ENCODE measurements at places on chromosomes 16 and 17.

DNA sequence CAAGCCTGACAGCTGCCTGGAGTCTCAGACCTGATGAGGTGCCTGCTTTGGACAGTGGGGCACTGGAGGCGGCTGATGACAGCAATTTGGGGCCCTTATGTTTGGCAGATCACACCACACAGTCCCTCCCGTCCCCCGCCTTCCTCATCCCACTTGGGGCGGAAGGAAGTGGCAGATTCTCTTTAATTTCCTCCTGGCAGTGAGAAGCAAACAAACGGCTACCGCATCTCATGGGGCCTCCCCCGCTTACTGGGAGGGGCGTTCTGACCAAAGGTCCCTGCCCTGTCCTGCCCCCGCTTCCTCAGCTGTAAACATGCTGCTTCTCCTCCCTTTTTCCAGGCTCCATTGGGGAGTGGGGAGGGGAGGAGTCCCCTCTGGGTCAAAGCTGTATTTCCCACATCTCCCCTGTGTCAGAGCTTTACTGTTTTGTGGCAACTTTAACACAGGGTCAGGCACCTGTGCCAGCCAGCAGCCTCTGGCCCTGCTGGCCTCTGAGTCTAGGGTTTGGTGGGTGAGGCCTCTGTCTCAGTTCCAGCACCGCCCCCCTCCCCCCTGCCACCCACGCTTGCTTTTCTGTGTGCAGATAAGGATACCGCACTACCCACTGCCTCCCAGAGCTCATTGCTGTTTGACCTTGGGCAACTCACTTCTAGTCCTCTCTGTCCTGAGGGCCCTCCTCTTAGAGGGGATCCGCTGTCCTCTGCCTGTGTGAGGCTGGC, 5.4 kb upstream of the NFATC3 start:
- no peak overlapping the region for H3K4me3 ChIP-seq
- H3K4me1 ChIP-seq = peaks cover 67% of the 10 kb centered on the region
- DNase-seq = peak; percentile 78
- no peaks in the 10 kb centered on the region for H3K27me3 ChIP-seq
- peak overlapping the region; percentile 96 for H3K27ac ChIP-seq
- H3K36me3 ChIP-seq = no peaks in the 10 kb centered on the region

- H3K27me3 ChIP-seq = no peaks in the 10 kb centered on the region
- no peaks in the 10 kb centered on the region for H3K36me3 ChIP-seq
- H3K4me1 ChIP-seq = peaks cover 38% of the 10 kb centered on the region
- no peak overlapping the region for H3K27ac ChIP-seq
Measured at GRCh38 chr16:89364606-89365005, 125.8 kb downstream of the ANKRD11 start.

DNA sequence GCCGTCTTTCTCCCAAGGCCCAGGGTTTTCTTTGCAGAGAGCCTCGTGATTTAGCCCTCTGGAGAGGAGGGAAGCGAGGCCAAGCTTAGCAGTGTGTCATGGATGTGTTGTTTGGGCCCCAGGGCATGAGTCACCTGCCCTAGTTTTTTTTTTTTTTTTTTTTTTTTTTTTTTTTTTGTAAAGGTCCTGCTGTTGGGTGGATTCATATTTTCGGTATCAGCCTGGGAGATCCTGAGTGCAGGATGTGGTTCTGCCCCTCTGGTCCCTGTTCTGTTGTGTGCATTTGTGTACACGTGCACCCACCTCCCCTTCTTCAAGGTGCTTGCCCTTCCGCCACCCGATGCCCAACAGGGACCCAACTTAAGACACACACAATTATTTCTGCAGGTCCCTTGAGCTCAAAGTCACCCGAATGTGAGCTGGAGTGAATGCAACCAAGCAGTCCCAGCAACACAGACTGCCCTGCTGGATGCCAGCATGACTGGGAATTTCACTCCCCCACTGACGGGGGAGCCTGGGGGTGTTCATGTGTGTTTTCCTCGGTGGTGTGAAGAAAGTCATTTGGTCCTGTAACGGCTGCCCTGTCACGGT, 265.8 kb upstream of the TNRC6C start:
- no peak overlapping the region for H3K27ac ChIP-seq
- DNase-seq = peak; percentile 6
- H3K27me3 ChIP-seq = no peaks in the 10 kb centered on the region
- no peaks in the 10 kb centered on the region for H3K4me1 ChIP-seq
- H3K4me3 ChIP-seq = no peak overlapping the region

DNA sequence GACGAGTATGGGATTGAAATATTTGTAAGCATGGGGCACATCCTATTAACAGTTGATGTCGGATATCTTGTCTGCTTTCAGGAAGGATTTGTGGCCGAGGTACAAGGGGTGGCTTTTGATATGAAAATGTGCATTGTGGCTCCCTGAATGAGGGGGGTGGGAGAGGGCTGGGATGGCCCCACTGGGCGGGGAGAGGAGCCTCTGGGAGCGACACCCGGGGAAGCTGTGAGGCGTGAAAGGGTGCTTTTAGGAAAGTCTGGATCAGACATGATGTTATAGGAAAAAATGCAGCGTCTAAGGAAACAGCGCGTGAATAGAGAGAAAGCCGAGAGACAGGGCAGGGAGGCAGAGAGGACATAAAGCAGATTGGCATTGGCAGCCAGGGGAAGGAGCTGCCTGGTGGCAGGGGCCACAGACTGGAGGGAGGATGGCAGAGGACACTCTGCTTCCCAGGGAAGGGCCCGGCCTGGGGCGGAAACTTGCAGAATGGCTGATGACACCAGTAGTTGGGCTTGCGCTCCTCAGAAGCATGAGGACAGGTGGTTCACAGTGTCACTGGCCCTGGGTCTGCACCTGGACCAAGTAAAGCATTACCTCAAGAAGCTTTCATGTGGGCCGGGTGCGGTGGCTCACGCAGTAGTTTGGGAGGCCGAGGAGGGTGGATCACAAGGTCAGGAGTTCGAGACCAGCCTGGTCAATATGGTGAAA, 95.7 kb downstream of the NTN1 start:
- H3K27ac ChIP-seq = no peak overlapping the region
- H3K4me3 ChIP-seq = no peak overlapping the region
- no peaks in the 10 kb centered on the region for H3K36me3 ChIP-seq
- no peaks in the 10 kb centered on the region for H3K27me3 ChIP-seq
- peaks cover 3% of the 10 kb centered on the region for H3K4me1 ChIP-seq
- DNase-seq = no peak

DNA sequence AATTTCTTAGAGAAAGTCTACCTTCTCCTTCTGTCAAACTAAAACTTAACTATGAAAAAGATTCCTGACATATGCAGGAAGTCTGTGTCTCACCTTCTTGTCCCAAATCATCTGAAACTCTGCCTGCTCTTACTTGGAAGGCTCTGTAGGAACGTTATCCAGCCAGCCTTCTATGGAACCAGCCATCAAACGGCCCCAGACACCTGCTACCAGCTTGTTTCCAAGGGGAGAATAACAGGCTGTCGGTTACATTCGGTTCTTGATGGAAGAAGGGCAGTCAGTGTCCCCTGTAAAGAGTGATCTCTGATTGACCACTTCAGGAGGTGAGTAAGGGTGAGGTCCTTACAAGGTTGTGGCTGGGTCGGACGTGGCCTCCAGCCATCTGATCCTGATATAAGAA, 1.7 kb downstream of the ADAMTS18 start:
- H3K4me3 ChIP-seq = no peak overlapping the region
- no peak for DNase-seq
- no peaks in the 10 kb centered on the region for H3K27me3 ChIP-seq
- H3K36me3 ChIP-seq = no peaks in the 10 kb centered on the region

- H3K4me1 ChIP-seq = peaks cover 9% of the 10 kb centered on the region
- no peaks in the 10 kb centered on the region for H3K27me3 ChIP-seq
- H3K36me3 ChIP-seq = no peaks in the 10 kb centered on the region
- H3K27ac ChIP-seq = no peak overlapping the region
- H3K4me3 ChIP-seq = no peak overlapping the region
- DNase-seq = no peak
Measured at GRCh38 chr16:9370061-9370491, 278.6 kb downstream of the HAPSTR1 start.

GRCh38 chr17:28029044-28029443, 13.4 kb upstream of the NLK start:
- H3K4me1 ChIP-seq = no peaks in the 10 kb centered on the region
- no peak overlapping the region for H3K4me3 ChIP-seq
- no peak overlapping the region for H3K27ac ChIP-seq
- peak; percentile 51 for DNase-seq

- DNase-seq = no peak
- no peaks in the 10 kb centered on the region for H3K27me3 ChIP-seq
- no peak overlapping the region for H3K27ac ChIP-seq
- H3K36me3 ChIP-seq = no peaks in the 10 kb centered on the region
- no peak overlapping the region for H3K4me3 ChIP-seq
- peaks cover 8% of the 10 kb centered on the region for H3K4me1 ChIP-seq
Measured at GRCh38 chr17:39238311-39238972, 12.7 kb upstream of the STAC2 start.

DNA sequence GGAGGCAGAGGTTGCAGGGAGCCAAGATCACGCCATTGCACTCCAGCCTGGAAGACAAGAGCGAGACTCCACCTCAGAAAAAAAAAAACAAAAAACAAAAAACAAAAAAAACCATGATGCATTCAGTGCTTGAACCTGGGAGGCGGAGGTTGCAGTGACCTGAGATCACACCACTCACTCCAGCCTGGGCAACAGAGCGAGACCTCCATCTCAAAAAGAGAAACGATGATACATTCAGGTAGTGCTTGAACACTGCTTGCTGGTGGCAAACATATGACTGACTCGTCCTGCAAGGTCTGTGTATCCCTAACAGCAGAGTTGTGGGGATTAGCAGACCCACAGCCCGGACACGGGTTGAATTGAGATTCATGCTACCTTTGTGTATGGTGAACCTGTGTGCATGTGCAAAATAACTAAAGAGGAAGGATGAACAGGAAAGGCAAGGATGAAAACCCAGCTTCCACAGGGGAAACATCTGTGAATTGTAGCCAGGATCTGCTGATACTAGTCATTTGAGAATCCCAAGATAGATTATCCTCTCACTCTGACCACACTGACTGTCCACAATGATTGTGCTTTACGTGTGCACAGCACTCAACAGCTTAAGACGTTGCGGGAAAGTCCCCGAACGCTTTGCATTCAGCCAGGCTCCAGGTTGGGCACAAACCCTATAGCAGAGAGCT, 52.4 kb upstream of the MRPS23 start:
- no peak overlapping the region for H3K27ac ChIP-seq
- H3K4me1 ChIP-seq = peaks cover 20% of the 10 kb centered on the region
- no peak for DNase-seq
- H3K4me3 ChIP-seq = no peak overlapping the region

- no peaks in the 10 kb centered on the region for H3K27me3 ChIP-seq
- H3K4me1 ChIP-seq = peaks cover 12% of the 10 kb centered on the region
- DNase-seq = no peak
- no peak within 1 kb of the TSS for H3K27ac ChIP-seq
- H3K36me3 ChIP-seq = no peaks in the 10 kb centered on the region
Measured at GRCh38 chr16:29900102-29900887, at the start of gene ASPHD1. Gene ASPHD1 (plus strand): TSS chr16:29900488. CDS start chr16:29900972, 484 bp downstream.

DNA sequence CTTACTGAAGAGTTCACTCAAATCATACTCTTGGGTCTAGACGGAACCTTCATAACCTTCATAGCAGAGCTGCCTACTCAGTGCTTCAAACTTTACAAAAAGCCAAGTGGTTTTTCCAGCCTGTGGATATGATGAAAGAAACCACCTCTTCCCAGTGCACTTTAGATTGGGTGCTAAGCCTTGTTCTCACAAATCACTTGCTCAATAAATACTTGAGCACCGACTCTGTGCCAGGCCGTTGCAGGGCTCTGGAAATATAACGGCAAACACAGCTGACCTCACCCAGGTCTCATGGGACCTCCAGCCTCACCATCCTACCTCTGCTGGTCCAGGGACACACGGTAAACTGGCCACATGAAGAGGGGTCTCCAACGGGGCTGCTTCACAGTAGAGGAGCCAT, 35.7 kb downstream of the CDRT4 start:
- no peak overlapping the region for H3K27ac ChIP-seq
- no peak overlapping the region for H3K4me3 ChIP-seq
- H3K36me3 ChIP-seq = no peaks in the 10 kb centered on the region
- H3K4me1 ChIP-seq = peaks cover 14% of the 10 kb centered on the region
- no peaks in the 10 kb centered on the region for H3K27me3 ChIP-seq
- no peak for DNase-seq

- H3K36me3 ChIP-seq = peaks cover 48% of the 10 kb centered on the region
- no peak overlapping the region for H3K4me3 ChIP-seq
- H3K27ac ChIP-seq = no peak overlapping the region
- no peaks in the 10 kb centered on the region for H3K27me3 ChIP-seq
- peaks cover 9% of the 10 kb centered on the region for H3K4me1 ChIP-seq
Measured at GRCh38 chr17:45096141-45096540, 35.0 kb downstream of the NMT1 start.

DNA sequence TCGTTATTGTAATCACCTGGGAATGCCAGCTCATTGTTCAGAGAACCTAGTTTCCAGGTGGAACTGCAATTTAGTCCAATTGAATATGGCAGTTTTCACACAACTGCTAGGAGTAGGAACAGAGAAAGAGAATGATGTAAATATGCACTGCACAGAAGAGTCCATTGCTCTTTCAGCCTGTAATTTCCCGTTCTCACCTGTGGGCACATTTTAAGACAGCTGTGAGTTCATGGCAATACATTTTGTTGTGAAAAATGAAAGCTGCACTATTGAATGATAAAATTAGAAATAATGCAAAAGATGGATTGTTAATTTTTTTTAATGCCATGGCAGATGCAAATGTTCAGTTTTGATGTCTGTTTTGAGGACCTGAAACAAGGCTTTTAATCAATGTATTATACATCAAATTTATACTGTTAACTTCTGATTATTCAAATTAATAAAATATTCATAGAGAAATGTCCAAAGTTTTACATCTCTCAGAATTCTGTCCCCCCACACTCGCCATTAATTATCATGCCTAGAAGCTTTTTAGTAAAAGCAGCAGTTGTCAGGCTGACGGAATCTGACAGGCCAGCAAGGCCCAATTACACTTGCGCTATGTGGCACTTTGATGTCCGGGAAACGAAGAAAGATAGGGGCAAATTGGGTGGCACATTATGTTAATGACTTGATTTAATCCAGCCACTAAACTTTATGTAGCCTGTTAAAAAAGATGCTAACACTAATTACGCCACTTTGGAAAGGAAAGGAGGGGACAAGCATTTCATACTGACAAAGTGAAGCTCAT, 72.2 kb downstream of the RPGRIP1L start:
- H3K36me3 ChIP-seq = no peaks in the 10 kb centered on the region
- H3K4me3 ChIP-seq = no peak overlapping the region
- no peak for DNase-seq
- H3K27ac ChIP-seq = no peak overlapping the region
- H3K27me3 ChIP-seq = no peaks in the 10 kb centered on the region

DNA sequence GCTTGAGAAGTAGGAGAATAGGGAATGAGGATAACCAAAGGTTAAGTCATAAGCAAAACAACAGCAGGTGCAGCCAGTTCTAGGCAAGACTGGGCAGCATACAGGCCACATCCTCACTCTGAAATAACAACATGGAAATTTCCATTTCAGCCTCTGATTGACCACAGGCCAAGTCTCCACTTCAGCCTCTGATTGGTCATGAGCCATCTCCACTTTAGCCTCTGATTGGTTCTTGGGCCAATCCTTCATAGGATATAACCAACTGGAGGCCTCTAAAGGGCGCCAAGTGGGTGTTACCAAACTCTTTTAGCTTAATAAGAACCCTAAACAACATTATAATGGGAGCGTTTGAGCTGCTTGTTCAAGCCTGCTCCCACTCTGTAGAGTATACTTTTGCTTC, 512.0 kb downstream of the NPIPA7 start:
- no peak overlapping the region for H3K4me3 ChIP-seq
- H3K36me3 ChIP-seq = no peaks in the 10 kb centered on the region
- no peaks in the 10 kb centered on the region for H3K4me1 ChIP-seq
- DNase-seq = no peak
- no peak overlapping the region for H3K27ac ChIP-seq

GRCh38 chr16:24729951-24730815, 732 bp downstream of the TNRC6A start:
- peak overlapping the region; percentile 92 for H3K27ac ChIP-seq
- peaks cover 49% of the 10 kb centered on the region for H3K4me1 ChIP-seq
